ENCODE measurements at places on chromosomes 3 and 15.

GRCh38 chr3:179151474-179151873 is 3.3 kb downstream of the PIK3CA start:
- DNase-seq: no peak

DNA sequence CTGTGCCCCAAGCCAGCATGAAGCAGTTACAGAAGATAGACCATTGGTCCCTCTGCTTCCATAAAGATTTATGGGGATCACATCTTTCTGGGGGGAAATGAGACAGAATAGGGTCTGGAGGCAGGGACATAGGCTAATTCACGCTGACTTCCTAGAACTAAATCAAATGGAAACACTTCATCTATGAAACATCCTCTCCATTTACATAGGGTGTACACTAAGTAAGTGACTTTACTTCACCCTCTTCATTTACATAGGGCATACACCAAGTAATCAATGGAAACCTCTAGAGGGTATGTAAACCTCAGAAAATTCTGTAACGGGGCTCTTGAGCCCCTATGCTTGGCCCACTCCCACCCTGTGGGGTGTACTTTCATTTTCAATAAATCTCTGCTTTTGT is 10.1 kb downstream of the LINS1 start:
- no peak for DNase-seq

GRCh38 chr3:149332227-149332765 is 1.1 kb downstream of the TM4SF18 start:
- no peak for DNase-seq

DNA sequence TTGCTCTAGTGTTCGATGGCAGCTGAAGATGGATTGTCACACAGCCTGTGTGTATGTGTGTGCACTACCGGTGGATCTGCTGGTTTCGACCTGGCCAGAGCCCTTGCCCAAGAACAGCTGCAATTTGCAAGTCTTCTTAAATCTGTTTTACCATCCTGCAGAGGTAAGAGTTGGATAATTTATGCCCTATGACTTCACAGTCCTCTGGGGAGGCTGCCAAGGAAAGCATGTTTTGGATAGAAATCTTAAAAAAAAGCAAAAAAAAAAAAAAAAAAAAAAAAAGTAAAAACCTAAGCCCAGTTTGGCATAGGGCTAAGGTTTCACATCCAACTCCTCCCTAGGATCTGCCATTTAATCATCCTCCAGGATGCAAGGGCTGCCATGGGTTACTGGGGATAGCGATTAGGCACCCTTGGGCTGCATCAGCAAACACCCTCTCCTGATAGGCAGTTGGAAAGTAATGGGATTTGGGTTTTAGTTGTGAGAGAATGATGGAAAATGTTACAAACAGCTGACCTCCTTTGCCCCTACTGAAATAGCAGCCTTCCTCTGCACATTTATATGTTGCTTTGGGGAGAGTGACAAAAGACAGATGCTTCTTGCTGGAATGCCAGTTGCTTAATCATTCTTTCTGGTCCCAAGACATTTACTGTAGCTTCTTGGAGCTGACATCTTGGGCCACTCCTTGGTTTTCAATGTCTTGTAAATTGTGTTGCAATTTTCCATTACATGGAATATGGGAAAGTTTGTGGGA is 35.4 kb downstream of the CD200R1L start:
- peak; percentile 27 for DNase-seq

DNA sequence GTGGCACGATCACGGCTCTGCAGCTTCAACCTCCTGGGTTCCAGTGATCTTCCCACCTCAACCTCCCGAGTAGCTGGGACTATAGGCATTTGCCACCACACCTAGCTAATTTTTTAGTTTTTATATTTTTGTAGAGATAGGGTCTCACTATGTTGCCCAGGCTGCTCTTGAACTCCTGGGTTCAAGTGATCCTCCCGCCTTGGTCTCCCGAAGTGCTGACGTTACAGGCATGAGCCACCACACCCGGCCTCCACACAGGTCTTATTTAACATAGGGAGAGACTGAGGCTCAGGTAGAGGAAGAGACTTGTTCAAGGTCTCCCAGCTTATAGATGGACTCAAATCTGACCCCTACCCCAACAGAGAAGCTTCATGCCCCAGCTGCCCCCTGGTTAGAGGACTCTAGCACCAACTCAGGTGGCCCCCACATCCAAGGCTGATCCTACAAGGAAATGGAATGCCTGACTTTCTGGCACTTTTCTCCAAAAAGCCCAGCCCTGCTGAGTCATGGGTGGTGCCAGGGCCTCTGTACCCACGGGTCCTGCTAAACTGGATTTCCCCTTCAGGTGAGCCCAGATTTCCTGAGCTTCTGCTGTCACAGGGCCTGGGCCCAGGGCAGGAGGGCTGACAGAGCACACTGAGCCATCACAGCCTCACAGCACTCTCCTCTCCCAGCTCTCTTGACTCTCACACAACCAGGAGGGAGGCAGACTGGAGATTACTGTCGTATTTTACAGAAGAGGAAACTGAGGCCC is 5.6 kb downstream of the TMEM40 start:
- DNase-seq: no peak

DNA sequence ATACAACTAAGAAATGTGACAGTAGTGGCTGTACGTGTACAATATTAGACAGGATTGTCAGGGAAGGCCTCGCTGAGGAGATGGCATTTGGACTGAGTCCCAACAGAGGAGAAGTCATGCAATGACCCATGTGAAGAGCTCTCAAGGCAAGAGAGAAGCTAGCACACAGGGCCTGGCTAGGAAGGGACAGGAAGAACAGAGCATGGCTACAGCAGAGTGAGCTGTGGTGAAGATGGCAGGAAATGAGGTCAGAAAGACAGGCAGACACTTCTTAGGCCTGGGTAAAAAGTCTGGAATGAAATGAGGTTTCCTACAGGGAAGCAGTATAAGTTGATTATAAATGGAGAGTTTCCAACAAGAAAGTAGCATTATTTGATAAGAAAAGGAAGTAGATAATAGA is 33.2 kb upstream of the LEKR1 start:
- DNase-seq: no peak

DNA sequence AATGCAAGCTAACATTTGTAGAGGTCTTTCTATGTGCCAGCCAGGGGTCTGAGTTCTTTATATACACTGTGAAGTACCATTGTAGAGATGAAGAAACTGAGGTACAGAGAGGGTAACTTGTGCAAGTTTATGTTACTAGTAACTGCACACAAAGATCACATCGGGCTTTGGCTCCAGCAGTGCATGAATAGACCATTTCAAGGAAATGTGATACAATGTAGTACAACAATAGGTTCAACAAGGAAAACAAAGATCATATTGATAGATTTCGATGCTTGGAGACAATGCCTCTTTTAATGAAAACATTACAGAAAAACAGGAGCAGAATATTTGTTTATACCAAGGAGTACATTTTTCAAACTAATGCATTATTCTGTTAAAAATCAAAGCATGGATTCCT is 115.3 kb downstream of the POLR2M start:
- no peak for DNase-seq

DNA sequence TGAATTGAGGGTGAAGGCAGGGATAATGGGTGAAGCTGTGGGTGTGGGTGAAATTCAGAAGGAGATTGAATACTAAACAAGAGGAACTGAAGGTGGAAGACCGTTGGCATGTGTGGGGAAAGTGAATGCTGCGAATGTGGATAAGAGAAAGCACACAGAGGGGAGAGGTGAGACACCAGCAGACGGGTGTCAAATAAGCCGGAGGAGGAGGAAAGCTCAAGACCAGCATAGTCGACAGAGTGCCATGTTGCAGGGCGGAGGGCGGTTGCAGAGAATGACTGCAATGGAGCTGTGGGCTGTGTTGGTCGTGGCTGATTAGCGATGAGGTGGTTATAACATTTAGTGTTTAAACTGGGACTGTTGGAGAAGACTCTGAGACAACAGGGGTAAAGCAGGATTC is 16.4 kb upstream of the HCN4 start:
- no peak for DNase-seq

DNA sequence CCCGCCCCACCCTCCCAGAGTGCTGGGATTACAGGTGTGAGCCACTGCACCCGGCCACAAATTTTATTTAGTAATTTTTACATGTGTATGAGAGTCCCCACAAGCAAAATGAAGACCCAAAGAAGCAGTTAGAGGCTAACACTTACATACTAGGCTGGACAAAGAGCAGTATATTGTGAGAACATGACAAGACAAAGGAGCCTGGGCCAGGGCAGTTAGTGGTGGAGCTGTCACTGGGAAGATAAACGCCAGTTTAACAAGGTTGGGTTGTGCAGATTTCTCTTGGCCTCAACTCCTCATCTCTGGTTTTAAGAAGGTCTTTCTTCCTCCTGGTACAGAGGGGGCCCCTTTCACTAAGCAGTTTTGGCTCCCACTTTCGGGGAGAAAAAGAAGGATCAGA is 19.9 kb upstream of the FAM174B start:
- no peak for DNase-seq

DNA sequence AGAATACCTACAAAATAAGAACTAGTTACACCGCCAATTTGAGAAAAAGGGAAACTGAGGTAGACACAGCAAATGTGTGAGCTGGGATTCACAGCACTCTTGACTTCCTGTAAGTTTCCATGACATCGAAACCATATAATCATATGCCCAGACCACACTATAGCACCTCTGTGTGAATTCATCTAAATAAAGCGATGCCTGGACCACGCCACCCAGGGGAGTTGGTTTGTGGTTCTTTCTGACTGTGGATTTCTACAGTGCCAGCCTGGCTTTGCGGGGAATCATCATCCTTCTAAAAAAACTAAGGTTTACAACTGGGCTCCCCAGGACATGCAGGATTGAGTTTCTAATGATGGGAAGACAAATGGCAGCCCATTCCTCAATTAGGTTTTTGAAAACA is 23.5 kb upstream of the CA12 start:
- DNase-seq: no peak

GRCh38 chr15:71532994-71533393 is 277.4 kb upstream of the NR2E3 start:
- peak; percentile 49 for DNase-seq

DNA sequence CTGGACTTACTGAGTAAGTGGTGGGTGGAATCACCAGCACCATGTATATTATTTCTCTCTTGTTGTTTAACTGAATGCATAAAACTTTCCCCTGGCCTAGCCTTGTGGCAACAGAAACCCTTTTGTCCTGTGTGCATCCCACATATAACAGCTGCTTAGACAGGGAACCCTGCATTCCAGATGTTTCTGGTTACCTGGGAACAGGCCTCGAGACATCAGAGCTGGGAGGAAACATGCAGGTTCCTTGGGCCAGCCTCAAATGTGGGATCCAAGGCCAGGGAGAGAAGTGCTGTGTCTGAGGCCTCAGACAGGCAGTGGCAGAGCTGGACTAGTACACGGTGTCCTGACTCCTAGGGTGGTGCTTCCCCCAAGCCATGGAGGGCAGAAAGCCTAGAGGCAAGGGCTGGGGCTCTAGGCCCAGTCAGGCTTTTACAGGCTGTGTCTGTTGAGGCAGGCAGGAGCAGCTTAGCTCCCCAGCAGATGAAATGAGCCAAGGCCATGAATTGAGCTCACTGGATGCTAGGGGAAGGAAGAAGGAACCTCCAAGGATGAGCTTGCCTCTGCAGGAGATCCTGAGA is 57.7 kb downstream of the ITGA11 start:
- no peak for DNase-seq

- no peak for DNase-seq
Observed at GRCh38 chr3:41323467-41324155, 124.3 kb downstream of the CTNNB1 start.

GRCh38 chr15:28918141-28918983 is 32.6 kb downstream of the APBA2 start:
- DNase-seq: no peak

- DNase-seq: no peak
Observed at GRCh38 chr3:20462226-20462625, 276.2 kb upstream of the SGO1 start.

DNA sequence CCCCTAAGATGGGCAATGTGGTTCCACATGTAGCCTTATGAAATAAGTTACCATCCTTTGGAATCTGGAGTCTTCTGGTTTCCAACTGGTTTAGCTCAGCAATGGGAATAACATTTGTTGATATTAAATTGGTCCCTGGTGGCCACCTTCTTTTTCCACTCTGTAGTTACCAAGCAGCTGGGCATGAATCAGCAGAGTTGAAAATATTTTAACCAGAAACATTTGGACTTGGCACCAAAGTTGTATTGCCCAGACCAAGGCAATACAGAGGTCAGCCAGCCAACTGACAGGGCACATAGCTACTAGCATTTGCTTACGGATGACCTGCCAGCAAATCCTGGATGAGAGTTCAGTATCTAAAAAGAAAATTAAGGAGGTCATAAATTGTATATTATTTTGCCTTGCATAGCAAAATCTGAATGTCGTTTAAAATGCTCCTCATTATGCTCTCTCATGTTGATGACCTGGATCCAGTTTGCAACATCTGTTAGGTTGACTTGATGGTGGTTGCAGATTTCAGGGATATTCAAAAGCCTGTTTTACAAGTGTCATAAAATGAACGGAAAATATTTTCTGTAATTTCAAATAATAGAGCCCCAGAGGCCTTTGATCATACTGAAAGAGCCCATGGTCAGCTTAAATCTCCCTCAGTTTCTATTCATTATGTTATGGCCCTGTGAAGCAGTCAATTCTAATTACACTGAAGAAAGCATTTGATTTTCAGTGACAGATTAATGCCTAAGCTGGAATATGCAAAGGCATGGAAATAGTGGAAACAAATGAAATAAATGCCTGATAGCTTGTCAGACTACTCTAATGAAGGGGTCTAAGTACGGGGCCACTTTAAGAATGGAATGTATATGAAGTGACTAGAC is 54.6 kb downstream of the PPM1L start:
- no peak for DNase-seq

- DNase-seq: peak; percentile 78
Observed at GRCh38 chr3:101976473-101976872, 127.2 kb downstream of the NFKBIZ start.

- DNase-seq: no peak
Observed at GRCh38 chr3:128884992-128885391, 5.6 kb downstream of the ACAD9 start.

- DNase-seq: no peak
Observed at GRCh38 chr3:128270559-128271492, 117.5 kb downstream of the EEFSEC start.

- no peak for DNase-seq
Observed at GRCh38 chr15:35308802-35309201, 223.7 kb upstream of the NANOGP8 start.

DNA sequence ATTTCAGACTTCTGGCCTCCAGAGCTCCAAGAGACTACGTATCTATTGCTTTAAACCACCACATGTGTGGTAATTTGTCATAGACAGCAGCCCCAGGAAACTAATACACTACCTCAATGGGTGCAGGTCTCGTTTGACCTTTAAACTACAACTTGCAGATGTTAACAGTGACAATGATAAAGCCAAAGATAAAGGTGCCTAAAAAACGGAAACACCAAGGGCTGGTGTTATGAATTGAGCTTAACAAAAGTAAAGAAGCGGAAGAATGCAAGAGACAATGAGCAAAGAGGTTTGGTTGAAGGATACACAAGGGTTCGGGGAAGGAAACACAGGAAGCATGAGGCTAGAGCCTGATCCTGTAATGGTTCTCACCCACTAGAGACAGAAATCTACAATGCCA is 50.8 kb downstream of the RFTN1 start:
- no peak for DNase-seq

DNA sequence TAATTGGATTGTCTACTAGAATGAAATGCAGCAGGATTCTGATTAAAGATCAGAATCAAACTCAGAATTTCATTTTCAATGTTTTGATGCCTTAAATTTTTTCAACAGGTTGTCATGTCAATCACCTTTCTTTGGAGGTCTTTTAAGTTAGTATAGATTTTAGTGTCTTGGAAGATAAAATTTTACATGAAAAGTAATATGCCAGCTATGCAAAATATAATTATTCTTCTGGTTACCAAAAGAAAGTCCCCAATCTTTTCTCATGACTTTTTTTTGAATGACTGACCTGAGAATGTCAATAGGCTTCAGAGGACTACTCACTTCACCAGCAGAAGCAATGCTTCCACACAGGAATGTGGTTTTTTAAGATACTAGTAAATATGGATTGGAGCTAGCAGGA is 4.3 kb downstream of the FGF7 start:
- no peak for DNase-seq

All from OCI-M1 (cell line).